RWPE2 (cell line): ENCODE measurements at places on chromosomes 3 and 15.
A peak's percentile ranks its signal among the peaks of the same experiment; 100 is the strongest.

DNA sequence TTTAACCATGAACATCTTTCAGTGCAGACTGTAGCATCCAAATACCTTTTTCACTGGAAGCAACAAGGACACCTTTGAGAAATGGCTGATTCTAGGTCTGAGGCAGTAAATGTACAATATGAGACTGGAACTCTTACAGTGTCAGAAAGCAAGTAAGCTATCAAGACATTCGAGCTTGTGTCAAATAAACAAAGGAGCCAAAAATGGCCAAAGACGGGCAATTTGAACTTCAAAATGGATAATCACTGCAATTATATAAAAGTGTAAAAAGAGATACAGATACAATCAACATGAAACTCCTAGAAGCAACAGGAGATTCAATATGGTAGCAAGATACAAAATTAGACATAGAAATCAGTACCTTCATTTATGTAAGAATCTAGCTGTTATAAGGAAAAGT lies 138.5 kb upstream of the CCDC54 start:
- no peak for DNase-seq

DNA sequence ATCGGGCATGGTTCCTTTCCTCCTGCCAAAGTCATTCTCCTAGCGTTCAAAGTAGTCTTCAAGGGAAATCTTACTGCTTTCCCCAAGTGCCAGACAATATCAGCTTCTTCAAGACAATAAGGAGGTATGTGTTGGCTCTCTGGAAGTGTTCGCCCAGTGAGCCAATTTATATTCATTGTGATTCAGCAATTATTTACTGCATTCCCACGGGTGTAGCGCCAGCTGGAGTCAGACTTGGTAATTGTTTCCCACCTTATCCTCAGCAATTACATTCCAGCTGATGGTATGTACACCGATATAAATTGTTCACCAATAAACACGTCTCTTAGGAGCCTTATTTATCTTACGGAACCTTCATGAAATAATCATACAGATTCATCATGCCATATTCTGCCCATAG lies 103.6 kb upstream of the CTNNB1 start:
- no peak for DNase-seq

- no peak for DNase-seq
Measured at GRCh38 chr3:8001712-8002111, 499.9 kb upstream of the LMCD1 start.

DNA sequence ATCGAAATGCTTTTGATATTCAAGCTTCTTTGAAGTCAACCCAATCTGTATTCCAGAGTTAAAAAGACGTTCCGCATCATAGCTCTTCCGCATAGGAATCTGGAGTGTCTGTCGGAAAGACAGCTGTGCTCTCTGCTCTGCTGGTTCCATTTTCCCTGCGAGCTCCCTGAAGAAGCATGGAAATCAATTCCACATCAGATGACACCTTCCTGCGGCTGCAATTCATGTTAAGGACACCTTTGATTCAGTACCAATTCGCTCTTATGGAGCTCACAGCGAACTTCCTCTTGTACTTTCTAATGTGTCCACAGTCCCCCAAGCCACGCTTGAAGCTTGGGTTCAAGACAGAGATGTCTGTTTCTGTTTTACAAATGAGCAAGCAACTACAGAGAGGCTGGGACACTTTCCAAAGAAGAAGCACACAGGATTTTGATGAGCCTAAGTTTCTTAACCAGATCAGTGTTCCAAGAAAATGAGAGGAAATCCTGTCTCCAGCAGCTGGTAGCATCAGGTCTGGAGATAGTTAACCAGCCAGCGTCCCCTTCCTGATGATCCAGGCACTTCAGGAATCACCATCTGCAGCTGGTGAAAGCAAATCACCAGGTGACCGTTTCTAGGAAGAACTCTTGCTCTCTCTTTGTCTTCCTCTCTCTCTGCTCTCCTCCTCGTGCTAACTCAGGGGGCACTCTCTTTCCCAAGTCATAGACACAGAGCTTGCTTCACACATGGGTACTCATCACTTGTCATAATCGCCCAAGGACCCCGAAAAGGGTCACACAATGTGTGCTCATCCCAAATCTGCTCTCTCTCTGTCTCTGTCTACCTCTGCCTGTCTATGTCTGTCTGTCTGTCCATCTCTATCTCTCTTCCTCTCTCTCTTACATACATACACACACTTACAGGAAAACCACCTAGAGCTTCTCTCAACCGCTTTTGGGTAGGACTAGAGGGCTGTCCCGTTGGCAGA lies 281.8 kb downstream of the FAM43A start:
- no peak for DNase-seq

- DNase-seq: no peak
Measured at GRCh38 chr15:93913310-93913709, 318.1 kb upstream of the MCTP2 start.

DNA sequence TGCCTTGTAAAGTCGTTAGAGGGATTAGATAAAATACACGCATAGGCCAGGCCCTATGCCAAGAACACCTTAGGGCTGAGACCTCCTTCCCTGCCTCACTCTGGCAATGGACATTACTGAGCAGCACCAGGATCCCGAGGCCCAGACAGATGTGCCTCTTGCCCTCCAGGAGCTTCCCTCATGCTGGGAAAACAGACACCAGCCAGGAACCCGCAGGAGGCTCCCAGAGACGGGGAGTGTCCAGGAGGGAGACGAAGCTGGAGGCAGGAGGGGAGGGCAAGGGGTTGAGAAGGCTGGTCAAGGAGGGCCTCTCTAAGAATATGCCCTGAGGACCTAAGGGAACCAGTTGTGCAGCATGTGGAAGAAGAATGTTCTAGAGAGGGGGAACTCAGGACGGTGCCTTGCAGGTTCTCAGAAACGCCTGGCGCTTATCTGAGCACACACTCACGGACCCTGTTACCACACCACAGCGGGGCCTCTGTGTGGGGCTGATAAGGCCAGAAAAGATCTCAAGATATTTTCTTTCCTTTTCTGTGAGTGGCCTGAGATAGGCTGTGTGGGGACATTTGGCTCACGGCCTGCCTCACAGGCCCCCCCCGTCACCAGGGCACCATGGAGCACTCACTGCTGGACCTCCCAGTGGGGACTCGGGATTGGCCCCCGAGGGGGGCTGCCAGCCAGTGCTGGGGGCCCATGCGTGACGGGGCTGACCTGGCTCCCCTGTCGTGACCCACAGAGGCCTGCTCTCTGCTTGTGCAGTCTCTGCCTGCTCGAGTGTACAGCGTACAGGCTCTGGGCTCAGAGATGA lies 22.0 kb upstream of the CYP11A1 start:
- DNase-seq: no peak

DNA sequence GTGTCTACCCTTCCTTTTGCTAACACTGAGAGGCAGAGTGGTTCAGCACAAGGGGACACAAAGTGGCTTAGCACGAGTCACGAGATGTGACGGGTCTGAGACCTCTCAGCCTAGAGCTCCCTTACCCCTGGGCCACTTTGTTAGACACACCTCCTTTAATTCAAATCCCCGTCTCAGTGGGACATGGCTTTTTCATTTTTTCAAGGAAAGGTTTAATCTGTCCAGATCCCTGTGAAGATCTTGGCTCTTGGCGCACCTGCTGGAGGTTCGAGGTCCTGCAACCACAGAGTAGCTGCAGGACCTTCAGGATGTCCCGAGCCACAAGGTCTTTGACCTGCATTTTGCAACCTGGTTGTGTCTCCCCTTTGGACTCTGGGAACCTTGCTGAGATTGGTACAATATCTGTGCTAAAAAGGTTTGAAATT lies 52.0 kb downstream of the LPP start:
- no peak for DNase-seq

DNA sequence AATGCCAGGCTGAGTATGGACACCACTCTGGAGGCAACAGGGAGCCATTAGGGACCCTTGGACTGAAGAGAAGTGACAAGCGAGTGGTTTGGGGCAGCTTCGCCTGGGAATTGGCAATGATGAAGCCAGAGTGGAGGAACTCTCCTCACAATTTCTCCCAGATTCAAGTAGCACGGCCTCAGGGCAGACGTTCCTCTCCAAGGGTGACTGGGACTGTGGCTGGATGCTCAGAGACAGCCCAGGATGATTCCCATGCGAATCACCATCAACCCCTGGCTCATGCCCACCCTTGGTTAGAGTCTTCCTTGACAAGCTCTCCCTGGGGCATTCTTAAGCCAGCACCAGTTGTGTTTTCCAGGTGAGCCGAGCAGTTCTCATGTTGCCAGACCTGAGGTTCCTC lies 16.3 kb upstream of the DOCK3 start:
- DNase-seq: peak; percentile 61

DNA sequence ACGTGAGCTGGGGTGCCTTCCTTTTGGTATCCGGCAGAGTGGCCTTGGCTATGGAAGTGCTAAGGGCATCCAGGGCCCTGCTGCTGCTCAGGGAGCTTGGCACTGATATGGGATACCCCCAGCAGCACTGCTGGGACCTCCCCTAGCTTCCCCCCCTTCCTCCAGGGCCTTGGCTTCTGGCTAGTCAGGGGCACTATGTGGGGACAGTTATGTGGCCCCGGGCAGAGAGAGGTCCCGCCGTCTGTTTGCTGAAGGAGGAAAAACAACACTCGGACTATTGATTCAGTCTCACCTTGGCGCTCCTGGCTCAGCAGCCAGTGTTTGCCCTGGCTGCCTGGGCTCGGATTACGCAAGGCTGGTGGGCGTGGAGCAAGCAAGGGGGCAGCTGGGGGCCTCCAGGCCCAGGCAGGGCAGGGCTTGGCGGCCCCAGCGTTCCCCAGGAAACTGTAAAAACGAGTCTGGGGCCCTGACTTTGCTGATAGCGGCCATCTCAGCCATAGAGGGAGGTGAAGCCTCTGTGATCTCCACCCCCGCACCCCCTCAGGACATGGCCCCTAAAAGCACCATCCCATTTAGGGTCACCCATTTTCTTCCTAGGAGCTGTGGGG lies 5.7 kb downstream of the FURIN start:
- DNase-seq: peak; percentile 77

GRCh38 chr3:99648101-99648500 lies 9.7 kb downstream of the COL8A1 start:
- no peak for DNase-seq

DNA sequence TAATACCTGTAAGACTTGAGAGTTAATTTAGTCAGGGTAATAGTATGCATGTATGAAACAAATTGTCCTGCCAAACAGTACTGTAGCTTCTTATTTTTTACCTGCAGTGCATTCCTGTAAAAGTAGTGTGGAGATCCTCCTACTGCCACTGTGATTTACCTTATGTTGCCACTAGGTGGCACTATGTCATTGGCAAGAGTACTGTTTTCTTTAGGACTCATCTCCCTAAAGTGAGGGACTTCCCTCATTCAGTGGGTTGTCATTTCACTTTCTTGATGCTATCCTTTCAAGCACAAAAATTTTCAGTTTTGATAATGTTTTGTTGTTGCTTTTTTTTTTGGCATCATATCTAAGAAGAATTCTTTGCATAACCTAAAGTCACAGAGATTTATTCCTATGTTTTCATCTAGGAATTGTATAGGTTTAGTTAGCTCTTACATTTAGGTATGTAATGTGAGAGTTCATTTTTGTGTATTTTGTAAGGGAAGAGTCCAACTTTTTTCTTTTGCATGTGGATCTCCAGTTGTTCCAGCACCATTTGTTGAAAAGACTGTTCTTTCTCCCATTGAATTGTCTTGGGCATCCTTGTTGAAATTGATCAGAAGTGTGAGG lies 105.7 kb downstream of the AKAP13 start:
- DNase-seq: no peak

DNA sequence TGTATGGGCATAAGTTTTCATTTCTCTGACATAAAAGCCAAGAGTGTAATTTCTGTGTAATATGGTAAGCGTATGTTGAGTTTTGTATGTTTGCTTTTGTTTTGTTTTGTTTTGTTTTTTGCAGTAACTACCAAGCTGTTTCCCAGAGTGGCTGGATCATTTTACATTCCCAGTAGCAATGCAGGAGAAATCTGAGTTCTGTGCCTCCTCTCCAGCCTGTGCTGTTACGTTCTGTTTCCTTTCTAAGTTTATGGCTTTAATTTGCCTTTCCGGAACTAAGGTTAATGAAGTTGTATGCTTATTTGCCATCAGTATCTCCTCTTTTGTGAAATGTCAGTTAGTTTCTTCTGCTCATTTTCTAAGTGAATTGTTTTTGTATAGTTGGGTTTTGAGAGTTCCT lies 307.8 kb downstream of the GABRG3 start:
- DNase-seq: no peak

DNA sequence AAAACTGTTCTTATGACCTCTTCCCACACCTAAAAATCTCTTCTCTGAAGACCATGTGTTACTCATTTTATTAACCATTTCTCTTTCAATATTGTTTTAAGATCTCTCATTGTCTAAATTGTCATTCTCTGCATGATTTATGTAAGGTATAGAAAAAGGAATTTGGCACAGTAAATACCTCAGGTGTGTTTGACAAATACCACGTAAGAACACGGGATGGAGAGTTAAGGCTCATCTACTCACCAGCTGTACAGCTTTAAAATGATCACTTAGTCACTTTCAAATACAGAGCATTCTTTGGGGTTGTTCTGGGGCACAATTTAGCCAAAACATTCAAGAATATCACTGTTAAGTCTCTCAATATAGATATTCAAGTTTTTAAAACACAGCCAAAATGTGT lies 627.1 kb downstream of the MCTP2 start:
- DNase-seq: no peak

DNA sequence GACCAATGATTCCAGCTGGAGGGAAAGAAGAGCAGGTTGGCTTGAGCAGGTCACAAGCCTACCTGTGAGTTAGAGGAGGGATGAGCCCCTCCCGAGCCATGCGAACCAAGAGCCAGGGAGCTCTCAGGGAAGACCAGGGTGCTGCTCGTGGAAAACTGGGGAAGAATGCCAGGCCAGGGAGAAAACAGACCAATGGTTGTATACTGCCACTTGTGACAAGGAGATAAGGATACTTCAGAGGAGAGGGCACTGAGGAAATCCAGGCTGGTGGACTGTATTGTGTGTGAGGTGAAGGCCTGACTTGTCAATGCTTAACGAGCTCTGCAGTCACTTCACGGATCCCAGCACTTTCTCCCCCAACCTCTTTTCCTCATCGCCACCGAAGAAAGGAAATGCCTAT lies 177.7 kb downstream of the SSR3 start:
- no peak for DNase-seq

DNA sequence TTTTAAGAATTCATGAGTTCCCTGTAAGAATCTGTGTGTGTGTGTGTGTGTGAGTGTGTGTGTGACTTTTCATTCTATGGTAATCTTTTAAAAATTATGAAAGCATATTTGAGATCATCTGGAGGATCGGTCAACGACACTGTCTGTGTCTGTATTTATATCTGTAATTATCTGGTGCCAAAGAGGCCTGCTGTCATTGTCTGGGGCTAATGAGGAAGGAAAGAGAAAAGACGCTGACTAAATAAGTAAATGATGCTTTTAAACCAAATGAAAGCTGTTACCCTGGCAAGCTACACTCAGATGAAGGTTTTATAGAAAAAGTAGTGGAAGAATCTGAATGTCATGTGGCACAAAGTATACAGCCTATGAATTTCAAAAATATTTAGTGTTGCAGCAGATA lies 439.8 kb downstream of the RBMS3 start:
- no peak for DNase-seq

GRCh38 chr3:117566926-117567325 lies 857.3 kb downstream of the TUSC7 start:
- DNase-seq: no peak

- DNase-seq: no peak
Measured at GRCh38 chr3:131393051-131393450, 11.5 kb downstream of the NUDT16 start.
